Adipocyte (in vitro differentiated cells): ENCODE measurements at places on chromosomes 6 and 20.

- DNase-seq = no peak
Observed at GRCh38 chr20:18835466-18836256, 22.1 kb downstream of the SCP2D1 start.

DNA sequence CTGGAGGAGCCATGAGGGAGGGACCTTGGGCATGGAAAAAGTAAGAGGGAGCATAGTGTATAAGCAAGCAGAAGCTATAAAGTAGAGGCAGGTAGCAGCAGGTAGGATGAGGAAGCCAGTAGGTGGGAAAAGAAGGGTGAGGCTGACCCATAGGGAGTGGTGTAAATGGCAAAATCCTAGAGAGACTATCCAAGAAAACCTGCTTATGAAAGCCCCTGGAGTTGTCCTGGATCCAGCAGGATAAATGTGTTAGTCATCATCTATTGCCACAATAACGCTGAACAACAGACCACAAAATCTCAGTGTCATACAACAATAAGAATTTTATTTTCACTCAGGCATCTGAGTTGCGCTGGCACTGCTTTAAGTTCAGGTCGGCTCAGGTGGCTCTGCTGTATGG is 30.2 kb downstream of the CHD6 start:
- peak; percentile 50 for DNase-seq

- DNase-seq = no peak
Observed at GRCh38 chr6:15426901-15427300, 181.0 kb downstream of the JARID2 start.

GRCh38 chr6:43246301-43247113 is 3.2 kb downstream of the TTBK1 start:
- DNase-seq = no peak

- DNase-seq = no peak
Observed at GRCh38 chr6:126764671-126765070, 353.8 kb upstream of the RSPO3 start.

DNA sequence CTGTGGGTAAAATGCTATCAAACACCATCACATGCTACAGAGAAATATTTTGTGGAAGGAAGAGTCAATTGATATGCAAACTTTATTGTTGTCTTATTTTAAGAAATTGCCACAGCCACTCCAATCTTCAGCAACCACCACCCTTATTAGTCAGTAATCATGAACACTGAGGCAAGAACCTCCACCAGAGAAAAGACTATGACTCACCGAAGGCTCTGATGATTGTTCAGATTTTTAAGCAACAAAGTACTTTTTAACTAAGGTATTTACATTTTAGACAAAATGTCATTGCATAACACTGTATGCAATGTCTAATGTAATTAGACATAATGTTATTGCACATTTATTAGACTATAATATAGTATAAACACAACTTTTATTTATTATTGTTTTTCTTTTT is 26.2 kb upstream of the MMP24 start:
- DNase-seq = peak; percentile 65

DNA sequence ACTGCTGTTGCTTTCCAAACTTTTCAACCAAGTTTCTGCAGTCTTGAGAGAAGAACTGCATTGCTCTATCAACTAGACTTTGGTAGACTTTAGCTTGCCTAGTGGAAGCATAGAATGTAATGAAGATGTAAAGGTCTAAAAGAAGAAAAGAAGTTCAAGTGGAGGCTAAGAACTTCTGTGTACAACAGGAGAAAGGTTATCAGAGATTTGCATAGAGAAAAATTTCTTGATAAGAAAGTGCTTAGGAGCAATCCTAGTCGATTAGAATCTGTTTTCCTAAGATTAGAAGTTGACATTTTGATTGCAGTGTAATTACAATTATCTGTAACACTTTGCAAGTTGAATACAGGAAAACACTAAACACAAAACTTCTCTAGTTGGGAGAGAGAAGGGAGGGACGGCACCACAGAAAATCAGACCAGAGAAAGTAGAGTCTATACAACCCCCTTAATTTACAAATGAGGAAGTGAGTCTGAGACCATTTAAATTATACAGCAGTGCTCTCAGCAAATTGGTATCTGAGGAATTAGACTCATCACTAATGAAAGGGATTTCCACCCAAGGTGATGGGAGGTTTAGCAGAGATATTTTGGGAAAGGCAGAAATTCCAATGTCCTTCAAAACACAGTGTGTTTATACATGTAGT is 194.3 kb upstream of the MARCKS start:
- no peak for DNase-seq

- DNase-seq = peak; percentile 33
Observed at GRCh38 chr6:47669684-47670513, 28.5 kb upstream of the ADGRF4 start.

- no peak for DNase-seq
Observed at GRCh38 chr6:11785774-11786579, 7.4 kb upstream of the ADTRP start.

- DNase-seq = peak; percentile 8
Observed at GRCh38 chr20:13717631-13718044, 67.1 kb downstream of the ESF1 start.

- DNase-seq = no peak
Observed at GRCh38 chr20:49894073-49894470, 21.3 kb downstream of the SPATA2 start.

- no peak for DNase-seq
Observed at GRCh38 chr6:14079433-14079832, 38.1 kb upstream of the CD83 start.

DNA sequence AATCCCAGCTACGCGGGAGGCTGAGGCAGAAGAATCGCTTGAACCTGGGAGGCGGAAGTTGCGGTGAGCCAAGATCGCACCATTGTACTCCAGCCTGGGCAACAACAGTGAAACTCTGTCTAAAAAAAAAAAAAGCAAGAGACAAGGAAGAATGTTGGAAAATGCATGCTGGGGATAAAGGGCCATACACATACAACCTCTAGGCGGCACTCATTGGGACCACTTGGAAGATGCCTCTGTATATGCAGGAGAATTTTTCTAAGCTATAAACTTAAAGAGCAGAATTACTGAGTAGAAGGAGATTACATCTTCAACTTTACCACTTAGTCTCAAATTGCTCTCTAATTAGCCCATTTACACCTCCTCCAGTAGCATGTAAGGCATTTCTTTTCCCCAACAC is 42.8 kb downstream of the ZBTB9 start:
- DNase-seq = no peak

GRCh38 chr6:131023834-131024504 is 39.1 kb downstream of the EPB41L2 start:
- peak; percentile 39 for DNase-seq

GRCh38 chr6:153392156-153392555 is 261.1 kb upstream of the RGS17 start:
- no peak for DNase-seq

DNA sequence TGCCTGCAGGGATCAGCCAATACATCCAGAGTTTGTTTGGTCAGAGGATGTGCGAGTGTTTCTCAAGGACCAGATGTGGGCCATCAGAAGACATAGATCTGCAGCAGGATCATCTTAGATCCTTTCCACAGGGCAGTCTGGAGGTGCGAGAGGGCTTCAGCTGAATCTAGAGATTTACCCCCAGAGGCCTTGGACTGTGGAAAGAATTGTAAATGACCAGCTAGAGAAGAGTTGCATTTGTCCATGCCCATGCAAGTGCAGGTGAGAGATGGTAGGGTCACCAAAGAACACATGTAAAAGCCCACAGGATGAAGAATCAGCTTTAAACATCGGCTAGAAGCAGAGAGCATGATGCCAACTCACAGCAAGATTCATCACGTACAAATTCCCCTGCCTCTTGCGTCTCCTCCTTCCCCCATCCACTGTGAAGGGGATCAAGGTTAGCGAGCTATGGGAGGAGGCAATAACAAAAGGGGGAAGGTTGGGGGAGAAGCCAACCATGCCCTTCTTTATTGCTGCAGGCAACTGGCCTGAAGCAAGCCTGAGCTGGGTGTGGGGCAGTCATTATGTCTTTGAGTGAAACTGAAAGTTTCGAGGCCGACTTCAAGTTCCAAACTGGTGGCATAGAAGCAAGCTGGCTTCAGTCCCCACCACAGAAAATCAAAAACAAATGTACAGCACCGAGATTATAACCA is 83.5 kb downstream of the SCML4 start:
- DNase-seq = peak; percentile 38

GRCh38 chr20:49630396-49630951 is 62.5 kb upstream of the PTGIS start:
- DNase-seq = no peak

DNA sequence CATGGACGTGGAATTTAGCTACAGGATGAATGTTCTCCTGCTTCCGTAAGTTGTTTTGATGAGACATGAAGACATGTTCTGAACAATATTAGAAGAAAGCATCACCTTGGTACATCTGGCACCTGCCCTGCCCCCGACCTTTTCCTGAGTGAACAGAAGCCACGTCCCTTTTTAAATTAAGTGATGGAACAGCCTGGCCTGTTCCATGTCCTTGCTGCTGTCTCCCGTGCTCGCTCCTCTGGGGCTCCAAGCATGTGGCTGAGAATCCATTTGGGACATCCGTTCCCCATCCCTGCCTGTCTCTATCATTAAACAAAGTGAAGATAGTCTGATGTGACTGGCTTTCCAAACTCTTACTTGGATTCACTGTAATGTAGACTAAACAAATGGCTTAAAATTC is 36.4 kb downstream of the ERMARD start:
- DNase-seq = no peak

- DNase-seq = peak; percentile 39
Observed at GRCh38 chr6:10033223-10033829, 381.5 kb downstream of the TFAP2A start.

DNA sequence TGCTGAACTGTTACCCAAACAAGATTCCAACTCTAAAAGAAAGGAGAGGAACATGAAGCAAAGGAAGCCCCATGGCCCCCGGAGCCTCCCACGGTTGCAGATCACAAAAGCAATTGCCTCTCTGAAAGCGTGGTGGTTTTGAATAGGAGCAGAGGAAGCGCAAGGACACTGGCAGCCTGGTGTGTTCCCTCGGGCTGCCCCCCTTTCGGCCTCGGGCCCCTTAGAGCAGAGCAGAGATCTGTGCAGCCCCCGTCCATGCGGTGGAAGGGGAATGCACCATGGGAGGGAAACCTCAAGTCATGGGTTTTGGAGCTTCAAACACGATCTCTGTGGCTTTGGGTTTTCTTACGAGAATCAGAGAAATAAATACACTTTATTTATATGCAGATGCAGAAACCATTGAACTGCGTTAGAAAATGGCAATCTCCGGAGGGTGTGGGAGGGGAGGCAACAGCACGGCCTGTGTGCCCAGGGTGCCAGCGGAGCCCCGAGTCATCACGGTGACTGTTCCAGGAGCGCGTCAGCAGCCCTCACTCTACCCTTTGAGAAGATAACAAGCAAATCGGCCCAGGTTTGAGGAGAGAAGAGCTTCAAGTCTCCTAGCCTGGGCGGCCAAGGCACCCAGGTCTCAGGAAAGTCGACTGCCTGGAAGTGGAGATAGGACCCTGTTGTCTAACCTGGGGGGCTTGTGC is 20.5 kb downstream of the FOXF2 start:
- DNase-seq = no peak

DNA sequence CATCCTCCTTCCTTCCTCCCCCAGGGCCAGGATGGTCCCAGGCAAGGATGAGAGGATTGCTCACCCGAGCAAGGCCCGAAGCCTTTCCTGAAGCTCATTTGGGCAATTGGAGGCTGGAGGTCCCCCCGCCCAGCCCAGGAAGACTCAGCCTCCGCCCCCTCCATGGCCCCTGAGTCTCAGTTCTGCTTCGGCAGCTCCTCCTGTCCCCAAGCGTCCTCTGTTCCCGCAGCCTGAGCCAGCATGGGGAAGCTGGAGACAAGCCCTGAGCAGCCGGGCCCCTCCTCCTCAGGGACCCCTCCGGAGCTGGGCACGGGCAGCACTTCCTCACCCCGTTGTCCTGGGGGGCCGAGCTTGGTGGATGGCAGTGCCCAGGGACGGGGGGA is 26.0 kb downstream of the SLC17A9 start:
- no peak for DNase-seq

DNA sequence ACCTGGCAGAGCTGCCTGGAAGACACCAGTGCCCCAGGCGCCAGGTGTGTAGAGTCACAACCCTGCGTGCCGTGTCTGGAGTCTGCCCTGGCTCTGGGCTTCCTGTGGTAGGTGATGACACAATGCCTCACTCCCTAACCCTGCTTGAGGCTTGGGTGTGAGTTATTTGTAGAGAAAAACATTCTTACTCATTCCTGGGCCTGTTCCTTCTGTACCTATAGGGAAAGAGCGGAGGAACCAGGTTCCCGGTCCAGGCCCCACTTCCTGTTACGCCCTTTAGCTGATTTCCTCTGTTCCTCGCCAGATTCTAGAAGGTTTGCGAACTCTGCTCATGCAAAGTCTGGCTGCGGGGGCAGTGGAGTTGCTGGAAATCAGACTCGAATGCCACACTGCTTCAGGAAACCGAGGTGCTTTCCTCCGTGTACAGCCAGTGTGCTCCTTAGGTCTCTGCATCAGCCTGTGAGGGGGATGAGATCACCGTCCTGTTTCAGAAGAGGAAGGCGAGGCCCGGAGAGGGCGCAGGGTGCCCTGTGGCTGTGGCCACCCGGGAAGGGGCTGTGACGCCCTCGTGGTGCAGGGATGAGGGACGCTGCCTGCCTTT is 67.1 kb upstream of the DUSP22 start:
- DNase-seq = no peak

GRCh38 chr6:47484616-47485015 is 7.0 kb downstream of the CD2AP start:
- peak; percentile 44 for DNase-seq

GRCh38 chr6:66344796-66345195 is 637.8 kb upstream of the EYS start:
- no peak for DNase-seq

- DNase-seq = no peak
Observed at GRCh38 chr20:32333988-32334885, 23.9 kb upstream of the ASXL1 start.

GRCh38 chr6:38549795-38550194 is 89.9 kb downstream of the BTBD9 start:
- no peak for DNase-seq

- DNase-seq = no peak
Observed at GRCh38 chr6:146590492-146590891, 8.3 kb upstream of the ADGB start.

- no peak for DNase-seq
Observed at GRCh38 chr6:19664050-19664449, 173.1 kb upstream of the ID4 start.

DNA sequence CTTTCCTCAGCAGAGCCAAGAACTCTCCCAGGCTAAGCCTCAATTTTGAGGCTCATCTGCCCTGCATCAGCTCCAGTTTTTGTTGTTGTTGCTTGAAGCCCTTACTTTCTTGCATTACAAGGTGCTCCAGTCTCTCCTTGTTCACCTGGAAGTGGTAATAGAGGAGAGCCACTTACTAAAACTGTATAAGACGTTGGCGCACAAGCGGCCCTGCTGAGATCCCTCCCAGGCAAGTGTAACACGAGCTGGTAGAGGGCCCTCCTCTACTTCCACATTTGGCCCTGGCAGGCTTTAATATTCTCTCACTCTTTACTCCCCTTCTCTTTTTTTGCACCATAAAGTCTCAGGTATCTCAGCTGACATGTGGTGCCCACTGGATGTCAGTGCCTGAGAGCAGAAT is 19.5 kb downstream of the GCM2 start:
- no peak for DNase-seq

DNA sequence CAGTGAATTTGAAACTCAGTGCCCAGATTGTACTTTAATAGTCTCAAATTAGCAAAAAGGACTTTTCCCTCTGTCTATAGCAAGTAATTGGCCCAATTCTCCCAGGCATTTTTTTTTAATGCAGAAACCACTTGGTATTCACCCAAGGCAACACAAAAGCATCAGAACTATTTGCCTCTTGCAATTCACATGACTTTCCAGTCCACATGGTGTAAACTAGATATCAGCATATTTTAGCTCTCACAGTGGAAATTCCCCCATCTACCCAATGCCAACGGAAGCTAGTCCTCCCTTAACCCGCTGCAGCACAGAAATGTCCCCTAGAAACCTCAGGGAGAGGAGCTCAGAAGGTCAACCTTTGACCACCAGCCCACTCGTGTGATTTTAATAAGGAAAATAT is 103.4 kb upstream of the CDYL start:
- DNase-seq = peak; percentile 77
